ENCODE measurements at places on chromosomes 4 and X.

- no peak for DNase-seq
Measured at GRCh38 chrX:12970691-12971202, 4.2 kb upstream of the TMSB4X start.

GRCh38 chr4:85423431-85423830 lies 51.5 kb upstream of the ARHGAP24 start:
- no peak for DNase-seq

GRCh38 chr4:15164571-15164970 lies 162.3 kb downstream of the CPEB2 start:
- DNase-seq = no peak

GRCh38 chr4:151276787-151277562 lies at the start of gene PRSS48:
Gene PRSS48, plus strand, starts transcription at chr4:151277161. Its CDS starts 12 bp downstream, at chr4:151277173.
- DNase-seq = no peak

GRCh38 chr4:185820146-185821028 lies 8.4 kb upstream of the SORBS2 start:
- no peak for DNase-seq

DNA sequence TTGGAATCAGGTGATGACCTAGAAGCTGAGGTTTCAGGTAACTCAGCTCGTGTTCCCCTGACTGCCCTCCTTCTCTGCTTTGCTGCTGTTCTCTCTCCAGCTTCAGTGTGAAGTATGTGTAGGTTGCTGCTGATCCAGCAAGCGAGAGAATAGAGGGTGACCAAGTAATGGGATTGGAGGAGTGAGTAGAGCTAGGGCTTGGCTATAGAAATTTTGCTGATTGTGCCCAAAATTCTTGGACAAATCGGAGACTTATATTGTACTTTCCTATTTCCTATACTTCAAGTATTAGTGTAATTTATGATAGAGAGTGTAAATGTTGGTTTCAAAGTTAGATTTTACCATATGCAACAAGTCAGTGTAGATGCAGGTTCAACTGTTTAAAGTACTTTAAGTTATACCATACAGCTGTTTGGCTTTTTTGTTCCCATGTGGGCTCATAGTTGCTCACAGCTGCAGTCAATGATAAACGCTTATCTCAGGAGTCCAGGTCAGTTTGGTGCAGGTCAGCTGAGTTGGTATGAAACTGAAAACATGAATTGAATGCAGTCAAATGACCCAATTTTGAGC lies 48.0 kb downstream of the RAPGEF2 start:
- DNase-seq = no peak

- DNase-seq = no peak
Measured at GRCh38 chr4:116389139-116389538, 696.2 kb downstream of the TRAM1L1 start.

- DNase-seq = no peak
Measured at GRCh38 chr4:2958446-2958845, 4.8 kb downstream of the NOP14 start.

DNA sequence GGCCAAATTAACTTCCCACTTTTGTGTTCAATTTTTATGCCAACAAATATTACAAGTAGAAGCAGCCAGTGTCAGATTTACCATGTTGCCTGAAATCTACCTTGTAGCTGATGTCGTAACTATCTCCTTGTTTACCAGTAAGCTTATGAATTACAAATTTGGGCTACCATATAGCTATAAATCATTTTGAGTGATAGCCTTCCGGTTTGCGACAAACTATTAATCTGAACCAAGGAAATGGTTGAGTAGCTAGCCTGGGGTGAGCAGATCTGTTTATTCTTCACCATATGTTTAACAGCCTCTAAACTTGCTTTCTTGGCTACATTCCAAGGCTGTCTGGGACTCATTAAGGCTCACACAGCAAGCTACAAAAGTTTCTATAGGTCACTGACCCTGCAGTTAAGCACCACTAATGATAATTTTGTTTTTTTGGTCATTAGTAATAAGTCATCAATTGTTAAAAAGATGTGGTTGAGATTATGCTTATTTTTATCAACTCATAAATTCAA lies 218.7 kb upstream of the SPOCK3 start:
- DNase-seq = no peak

DNA sequence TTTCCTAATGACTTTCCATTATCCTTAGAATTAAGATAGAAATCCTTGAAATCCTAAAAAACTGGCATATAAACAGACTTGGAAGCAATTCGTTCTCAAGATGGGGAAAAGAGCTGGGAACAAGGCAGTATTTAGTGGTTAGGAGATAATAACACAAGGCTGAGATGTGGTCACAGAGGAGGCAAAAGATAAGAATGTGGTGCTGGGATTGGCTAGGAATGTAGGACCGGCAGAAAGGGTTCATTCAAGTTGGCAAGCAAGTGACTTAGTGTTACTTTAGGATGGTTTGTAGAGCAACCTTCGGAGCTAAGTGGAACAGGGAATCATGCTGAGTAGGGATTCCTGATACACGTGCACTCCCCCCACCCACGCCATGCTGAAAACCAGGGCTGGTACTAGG lies 121.9 kb upstream of the RPS6KA3 start:
- DNase-seq = no peak

GRCh38 chr4:137124278-137124932 lies 407.9 kb downstream of the PCDH18 start:
- no peak for DNase-seq

DNA sequence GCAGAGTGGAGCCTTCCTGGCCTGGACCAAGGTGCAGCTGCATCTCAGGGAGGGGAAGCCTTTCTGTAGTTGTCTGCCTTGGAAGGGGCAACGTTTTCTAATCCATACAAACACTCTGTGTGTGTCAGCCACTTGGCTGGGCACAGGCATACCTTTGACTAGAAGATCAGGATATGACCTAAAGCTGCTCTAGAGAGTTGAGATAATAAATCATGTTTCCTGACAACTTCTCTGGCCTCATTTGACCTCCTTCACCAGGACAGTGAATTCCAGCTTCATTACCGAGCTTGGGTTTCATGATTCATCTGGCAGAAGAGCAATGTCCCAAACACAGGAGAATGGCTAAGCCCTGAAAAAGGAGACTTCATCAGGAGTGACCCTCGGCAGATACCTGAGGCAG lies 89.6 kb upstream of the KIT start:
- DNase-seq = no peak

Measured in stimulated activated CD8-positive, alpha-beta memory T cell treated with anti-CD3 and anti-CD28 coated beads, Interleukin-15, amount 100 ng/mL, for 4 hours (primary cell).